Stimulated activated CD4-positive, alpha-beta T cell treated with anti-CD3 and anti-CD28 coated beads, TNF-alpha, amount 100 ng/mL, for 48 hours (primary cell): ENCODE measurements at places on chromosomes 16 and 17.

GRCh38 chr16:81080233-81080632 lies 3.2 kb upstream of the C16orf46 start:
- no peak for DNase-seq

DNA sequence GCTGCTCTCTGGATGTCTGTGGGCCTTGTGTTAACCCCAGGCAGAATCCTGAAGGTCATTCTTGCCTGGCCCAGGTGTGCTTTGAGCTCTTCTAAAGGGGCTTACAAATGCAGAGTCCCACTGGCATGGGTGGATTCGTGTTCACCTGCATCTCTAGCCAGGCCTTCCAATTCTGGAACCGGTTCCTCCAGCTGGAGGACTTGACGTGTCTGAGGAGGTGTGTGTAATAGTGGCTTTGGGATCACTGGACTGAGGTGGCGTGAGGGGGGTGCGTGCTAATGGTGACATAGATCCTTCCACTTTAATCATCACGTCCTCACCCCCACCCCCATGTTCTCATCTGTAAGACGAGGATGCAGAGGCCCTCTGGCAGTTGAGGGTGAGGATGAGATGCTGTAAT lies 4.8 kb downstream of the GSE1 start:
- no peak for DNase-seq

GRCh38 chr17:319266-319665 lies 33.3 kb downstream of the RPH3AL start:
- DNase-seq = no peak

- DNase-seq = no peak
Observed at GRCh38 chr17:66748578-66748977, 86.3 kb upstream of the CACNG5 start.

DNA sequence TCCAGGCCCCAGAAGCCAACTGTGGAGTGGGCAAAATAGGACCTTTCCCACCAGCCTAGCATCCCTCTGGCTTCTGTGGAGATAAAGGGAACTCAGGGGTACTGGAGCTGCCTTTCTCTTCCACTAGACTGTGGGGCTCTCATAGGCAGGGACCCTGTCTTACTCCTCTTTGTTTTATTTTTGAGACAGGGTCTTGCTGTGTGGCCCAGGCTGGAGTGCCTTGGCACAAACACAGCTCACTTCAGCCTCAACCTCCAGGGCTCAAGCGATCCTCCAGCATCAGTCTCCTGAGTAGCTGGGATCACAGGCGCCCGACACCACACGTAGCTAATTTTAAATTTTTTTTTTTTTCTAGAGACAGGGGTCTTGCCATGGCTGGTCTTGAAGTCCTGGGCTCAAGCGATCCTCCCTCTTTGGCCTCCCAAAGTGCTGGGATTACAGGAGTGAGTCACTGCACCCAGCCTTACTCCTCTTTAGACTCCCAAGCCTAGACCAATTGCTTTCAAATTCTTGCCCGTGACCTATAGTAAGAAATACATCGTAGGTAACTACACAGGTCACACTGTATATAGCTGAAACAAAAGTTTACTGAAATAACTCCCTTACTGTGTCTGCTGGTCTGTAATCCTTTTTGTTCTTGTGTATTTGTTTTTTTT lies 2.6 kb downstream of the RAI1 start:
- DNase-seq = no peak

DNA sequence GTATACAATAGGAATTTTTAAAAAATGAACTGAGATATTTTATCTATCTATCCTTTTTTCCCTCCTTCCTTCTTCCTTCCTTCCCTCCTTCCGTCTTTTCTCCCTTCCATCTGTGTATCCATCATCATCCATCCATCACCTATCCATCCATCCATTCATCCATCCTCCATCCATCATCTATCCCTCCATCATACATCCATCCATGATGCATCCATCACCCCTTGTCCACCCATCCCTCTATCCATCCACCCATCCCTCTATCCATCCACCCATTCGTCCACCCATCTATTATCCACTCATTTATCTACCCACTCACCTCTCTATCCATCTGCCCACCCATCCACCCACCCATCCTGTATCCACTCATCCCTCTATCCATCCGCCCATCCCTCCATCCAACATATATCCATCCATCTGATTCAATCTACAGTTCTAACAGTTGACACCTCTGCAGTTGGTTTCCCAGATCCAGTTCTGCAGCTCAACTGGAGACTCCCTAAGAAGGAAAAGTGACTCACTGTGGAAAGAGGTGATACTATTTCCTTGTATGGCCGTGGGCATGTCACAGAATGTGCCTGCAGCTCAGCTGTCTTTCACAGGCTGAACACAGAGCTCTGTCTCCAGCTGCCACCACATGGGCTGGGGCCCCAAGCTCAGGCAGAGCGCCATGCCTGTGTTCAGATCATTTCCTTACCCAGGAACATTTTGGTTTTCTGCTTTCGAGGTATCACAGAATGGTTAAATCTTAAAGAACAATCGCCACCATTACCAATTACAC lies 130.8 kb downstream of the XYLT1 start:
- no peak for DNase-seq

DNA sequence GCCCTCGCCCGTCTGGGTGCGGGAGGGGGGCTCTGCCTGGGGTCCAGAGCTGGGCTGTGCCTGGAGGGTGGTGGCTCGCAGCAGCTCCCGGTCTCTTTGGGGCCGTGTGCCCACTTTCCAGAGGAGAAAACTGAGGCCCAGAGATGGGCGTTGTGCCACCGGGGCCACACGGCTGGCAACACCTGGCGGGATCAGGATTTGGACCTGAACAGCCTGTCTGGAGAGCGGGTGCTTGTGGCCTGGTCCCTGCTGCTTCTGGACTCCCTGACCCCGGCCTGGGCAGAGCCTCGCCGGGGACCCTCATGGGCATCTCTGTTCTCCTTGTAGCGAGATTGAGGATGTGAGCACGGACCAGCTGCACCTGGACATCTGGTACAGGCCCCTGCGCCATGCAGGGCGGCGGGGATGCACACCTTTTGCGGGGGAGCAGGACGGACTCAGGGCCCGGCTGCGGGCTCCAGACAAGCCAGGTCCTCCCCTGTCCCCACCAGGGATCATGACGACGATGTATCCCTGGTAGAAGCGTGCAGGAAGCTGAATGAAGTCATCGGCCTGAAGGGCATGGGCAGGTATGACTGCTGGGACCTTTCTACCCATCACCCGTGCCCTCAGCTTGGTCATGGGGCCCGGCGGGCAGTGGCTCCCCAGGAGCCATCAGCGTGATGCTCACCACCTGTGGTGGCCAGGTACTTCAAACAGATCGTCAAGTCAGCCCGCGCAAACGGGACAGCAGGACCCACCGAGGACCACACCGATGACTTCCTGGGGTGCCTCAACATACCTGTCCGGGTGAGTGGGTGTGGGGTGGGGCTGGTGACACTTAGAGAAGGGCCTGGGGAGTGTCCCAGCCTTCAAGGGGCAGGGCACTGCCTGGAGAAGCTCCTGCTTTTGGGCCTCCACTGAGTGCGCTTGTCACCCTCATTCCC lies 8.3 kb downstream of the BAIAP3 start:
- DNase-seq = no peak

GRCh38 chr16:84027625-84028024 lies 15.0 kb downstream of the SLC38A8 start:
- DNase-seq = no peak

GRCh38 chr17:81382851-81383250 lies 12.4 kb upstream of the BAHCC1 start:
- no peak for DNase-seq

- no peak for DNase-seq
Observed at GRCh38 chr17:48057626-48058025, 9.5 kb downstream of the NFE2L1 start.

DNA sequence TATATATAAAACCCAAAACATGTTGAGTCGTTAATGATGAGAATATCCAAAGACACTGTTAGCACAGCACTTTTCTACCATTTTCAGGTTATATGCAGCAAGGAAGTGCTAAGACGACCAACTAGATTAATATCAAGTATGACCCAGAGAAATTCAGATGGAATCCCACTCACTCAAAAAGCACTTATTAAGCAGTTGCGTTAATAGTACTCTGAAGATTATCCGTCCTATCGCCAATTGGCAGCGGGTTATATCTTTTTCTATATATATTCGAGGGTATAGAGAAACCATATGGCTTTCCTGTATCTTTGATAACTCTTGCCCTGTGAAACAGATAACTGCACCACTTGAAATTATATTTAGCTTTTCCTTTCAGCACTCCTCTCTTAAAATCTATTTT lies 1.1 kb downstream of the CRLF3 start:
- DNase-seq = no peak

GRCh38 chr16:29818082-29818481 lies 2.1 kb downstream of the PAGR1 start:
- no peak for DNase-seq

GRCh38 chr17:70988622-70989021 lies 819.3 kb downstream of the KCNJ2 start:
- DNase-seq = no peak

- DNase-seq = no peak
Observed at GRCh38 chr16:10080051-10080772, 102.0 kb downstream of the GRIN2A start.

GRCh38 chr17:50625032-50625871 lies 9.4 kb upstream of the ABCC3 start:
- no peak for DNase-seq

DNA sequence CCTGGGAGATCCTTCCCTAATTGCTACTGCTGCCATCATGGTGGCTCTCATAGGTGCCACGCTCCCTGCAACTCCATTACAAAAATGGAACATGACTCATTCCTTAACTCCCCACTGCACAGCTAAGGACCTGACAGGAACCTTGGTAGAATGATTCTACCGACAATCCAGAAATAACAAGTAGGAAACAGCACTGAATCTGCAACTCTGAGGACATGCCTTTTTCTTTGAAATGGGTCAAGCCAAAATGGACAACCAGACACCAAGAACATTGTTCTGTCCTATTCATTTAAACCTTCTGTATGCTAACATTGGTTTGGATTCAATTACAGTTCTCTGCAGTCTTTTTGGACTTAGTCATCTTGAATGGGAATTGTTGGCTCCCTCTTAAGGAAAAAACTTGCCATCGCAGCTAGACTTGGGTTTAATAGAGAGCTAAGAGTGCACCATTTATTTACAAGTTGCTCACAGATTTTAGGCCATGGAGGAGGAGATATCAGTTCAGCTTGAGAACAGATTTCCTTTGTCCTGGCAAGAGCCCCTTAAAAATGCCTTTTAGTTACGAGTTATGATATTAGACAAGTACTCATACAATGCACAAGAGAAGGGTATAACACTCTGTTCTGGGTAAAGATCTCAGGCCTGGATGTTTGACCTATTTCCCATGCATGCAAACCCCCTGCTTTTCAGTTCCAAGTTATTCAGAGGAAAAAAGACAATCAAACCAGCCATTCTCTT lies 20.9 kb upstream of the NSRP1 start:
- DNase-seq = no peak

DNA sequence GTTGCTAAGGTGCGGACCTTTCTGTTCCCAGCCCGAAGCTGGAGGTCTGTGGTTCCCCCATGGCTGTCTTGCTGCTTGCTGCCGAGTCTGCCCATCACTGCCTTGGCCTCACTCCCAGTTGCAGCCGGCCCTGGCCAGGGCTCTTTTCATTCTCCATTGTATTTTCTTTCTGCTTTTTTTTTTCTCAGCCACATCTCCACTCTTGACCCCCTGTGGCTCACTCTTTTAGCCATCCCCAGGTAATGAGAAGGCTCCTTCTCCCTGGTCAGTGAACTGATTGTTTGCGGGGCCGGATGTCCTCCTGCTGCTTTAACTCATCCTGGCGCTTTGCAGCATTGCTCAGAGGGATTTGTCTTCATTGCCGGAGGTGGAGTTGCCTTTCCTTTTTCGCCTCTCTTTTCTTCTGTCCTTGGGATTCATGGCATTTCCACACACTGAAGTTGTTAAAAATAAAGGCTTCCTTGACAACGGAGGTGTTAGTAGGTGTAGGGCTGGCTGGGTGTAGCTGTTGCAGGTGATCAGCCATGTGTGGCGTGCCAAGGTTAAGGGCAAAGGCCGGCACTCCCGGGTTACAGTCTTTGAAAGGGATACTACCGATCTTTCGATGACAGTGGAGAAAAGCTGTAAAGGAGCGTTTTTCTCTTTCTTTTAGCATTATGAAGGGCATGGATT lies 34.1 kb downstream of the MAP2K6 start:
- DNase-seq = no peak

- DNase-seq = no peak
Observed at GRCh38 chr16:12362482-12363458, 386.2 kb downstream of the SNX29 start.

DNA sequence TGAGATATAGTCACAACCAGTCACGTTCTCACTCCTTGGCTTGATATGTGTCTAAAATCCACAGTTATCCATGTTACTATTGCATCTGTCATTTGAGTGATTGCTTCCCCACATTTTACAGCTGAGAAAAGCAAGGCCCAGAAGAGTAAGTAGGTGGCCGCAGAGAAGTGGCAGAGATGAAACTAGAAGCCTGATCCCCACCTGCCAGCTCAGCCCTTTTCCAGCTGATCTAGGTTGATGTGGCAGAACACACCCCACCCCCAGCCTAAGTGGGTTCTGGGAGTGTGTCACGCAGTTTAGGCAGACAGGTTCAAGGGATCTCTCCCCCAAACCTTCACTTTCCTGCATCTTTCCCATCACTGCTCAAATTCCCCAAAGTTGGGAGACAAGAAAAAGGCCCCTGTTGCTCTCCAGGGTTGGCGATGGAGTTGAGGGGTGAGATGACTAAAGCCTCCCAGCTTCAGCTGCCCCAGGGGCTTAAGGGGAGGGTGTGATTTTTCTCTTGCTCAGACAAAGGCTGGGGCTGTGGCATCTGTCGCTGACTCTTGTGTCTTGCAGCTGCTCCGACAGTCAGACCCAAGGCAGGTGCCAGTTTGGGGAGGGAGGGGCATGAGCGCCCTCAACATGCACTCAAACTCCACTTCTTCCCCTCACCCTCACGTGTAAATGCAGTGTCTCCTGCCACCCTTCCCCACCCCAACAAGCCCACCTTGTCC lies 48.9 kb upstream of the LHX1 start:
- DNase-seq = no peak

DNA sequence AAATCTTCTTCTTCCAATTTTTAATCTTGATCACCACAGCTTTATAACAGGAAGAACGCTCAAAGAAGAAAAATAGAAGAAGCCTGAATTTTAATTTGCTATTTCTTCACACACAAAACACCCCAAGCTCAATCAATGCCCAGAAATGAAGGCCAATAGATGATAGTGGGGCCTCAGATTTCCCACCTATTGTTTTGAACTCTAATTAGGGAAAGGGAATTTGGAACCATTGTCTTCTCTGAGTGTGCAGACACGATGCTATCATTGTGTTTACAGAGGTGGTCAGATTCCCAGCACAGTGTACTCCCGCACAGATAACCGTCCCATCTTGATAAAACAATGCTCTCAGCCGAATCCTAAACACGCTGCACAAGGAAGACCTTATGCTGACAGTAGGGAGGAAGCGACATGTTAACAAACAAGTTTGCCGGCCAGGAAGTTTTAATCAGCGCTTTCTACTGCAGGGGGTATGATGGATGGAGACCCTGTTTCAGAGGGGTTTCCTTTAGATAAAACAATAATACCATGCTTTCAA lies 684.7 kb downstream of the MAF start:
- DNase-seq = no peak
